ENCODE measurements at places on chromosomes 4 and X.

DNA sequence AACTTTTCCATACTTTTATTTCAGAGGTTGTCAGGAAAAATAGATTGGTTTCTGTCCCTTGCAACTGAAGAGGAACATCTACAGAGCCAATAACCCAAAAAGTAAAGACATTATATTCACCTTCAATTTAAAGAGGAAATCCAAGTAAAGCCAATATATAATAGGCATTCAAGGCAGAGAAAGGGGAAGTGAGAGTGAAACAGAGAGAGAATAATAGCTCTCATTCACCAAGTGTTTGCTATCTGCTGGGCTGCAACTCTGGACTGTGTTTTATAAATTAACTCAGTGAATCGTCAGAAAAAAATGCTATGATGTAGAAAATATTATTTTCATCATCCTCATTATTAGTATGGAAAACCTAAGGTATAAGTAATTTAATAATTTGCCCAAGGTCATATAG lies 448.5 kb downstream of the TRAM1L1 start:
- DNase-seq = no peak

GRCh38 chrX:7163146-7163677 lies 15.3 kb upstream of the PUDP start:
- DNase-seq = no peak

DNA sequence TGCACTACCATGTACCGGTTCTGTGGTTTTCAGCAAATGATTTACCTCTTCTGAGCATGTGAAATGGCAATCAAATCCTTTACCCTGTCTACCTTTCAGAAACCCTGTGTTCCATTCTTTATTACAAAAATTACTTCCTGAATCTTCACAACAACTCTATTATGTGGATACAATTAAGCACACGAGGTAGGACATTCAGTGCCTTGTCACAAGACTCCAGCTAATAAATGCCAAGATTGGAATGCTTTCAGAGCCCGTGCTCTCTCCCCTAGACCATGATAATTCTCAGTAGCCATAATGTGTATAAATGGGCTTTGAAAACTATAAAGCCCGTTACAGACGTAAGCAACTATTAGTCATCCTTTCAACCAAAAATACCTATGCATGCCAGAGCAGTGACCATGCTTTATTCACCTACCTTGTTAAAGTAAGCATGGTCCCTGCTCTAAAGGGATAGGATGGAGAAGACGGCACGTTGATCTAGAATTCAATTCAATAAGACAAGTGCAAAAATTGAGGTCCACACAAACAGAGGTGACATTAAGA lies 2.4 kb downstream of the RXFP1 start:
- DNase-seq = no peak

DNA sequence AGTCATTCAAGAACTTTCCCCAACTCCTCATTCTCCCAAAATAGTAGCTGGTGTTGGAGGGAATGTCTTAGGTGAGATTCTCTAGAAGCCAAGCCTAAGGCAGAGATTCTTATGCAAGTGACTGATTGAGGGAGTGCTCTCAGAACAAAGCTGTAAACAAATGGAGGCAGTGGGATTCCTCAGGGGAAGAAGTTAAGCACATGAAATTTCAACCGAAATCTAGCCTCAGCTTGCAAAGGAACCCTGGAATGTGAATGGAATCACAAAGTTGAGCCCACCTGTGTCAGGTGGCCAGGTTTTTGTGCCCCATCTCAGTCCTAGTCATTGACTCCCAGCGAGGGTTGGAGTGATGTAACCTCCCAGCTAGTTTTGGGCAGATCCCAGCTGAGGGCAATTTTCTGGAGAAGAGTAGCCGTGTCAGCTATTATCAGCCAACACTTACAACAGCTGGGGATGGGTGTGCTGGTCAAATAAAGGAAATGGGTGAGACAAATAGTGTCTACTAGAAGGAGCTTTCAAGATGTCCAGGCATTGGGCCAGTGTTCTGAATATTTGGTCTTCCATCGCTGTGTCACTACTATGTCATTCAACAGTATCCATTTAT lies 29.7 kb upstream of the FGF2 start:
- no peak for DNase-seq

- no peak for DNase-seq
Observed at GRCh38 chr4:163556650-163557391, 62.3 kb downstream of the TMA16 start.

DNA sequence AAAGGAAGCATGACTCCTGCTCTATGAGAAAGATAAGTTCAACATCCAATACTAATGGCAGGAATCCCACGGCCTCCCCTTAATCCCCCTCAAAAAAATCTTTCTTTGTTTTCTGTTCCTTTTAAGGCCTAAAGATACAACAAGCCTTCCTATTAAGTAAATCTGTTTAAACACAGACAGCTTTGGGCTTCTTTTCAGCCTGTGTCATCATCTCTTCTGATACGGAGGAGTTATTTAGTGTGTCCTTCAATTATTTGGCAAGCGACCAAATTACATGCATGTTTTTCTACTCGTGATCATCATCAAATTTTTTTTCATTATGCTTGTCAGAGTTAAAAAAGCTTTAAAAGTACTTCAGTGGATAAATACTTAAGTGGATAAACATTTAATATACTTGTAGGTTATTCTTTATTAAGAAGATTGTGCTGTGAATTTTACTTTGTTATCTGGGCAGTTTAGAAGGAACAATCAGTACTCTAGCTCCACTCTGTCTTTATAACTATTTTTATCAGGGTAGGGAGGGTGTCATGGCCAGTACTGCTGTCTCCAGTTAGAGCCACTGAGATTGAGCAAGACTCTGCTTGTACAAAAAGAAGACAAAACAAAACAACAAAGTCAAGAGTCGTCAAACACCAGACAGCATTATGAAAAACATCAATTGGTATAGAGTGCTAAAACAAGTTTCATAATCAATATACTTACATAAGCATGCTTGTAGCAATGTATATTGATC lies 210.7 kb downstream of the PRR32 start:
- DNase-seq = no peak

DNA sequence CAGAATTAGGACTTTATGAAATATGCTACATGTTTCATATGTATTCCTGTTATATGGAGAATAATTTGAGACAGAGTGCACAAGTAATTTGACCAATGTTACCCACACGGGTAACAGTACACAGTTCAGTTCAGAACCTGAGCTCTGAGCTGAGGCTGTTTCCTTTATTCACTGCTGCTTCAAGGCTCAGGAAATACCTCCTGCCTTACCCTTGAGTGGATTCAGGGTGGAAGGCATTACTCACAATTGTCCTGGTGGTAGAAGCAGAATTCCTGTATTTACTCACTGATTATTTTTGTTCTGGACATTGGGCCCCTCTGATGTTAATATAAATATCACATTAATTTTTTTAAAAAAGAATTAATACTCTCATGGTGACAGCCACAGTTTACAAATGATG lies 73.5 kb upstream of the CAMK2D start:
- DNase-seq = no peak

DNA sequence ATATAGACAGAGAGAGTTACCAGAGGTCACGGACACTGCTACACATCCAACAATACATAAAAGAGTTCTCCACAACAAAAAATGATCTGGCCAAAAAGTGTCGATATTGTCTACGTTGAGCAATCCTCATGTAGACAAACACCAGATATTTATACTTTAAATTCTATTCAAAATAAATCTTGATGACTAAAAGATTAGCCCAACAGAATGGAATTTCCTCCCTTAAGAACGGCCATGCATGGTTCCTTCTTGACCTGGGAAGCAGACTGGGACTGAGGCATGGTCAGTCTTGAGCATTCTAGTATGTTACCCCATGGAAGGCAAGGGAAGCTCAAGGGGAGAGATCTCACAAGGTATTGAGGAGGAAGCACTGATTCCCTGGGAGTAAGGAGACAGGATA lies 43.5 kb downstream of the LHFPL1 start:
- no peak for DNase-seq

GRCh38 chr4:104352211-104352610 lies 142.5 kb downstream of the CXXC4 start:
- DNase-seq = no peak

DNA sequence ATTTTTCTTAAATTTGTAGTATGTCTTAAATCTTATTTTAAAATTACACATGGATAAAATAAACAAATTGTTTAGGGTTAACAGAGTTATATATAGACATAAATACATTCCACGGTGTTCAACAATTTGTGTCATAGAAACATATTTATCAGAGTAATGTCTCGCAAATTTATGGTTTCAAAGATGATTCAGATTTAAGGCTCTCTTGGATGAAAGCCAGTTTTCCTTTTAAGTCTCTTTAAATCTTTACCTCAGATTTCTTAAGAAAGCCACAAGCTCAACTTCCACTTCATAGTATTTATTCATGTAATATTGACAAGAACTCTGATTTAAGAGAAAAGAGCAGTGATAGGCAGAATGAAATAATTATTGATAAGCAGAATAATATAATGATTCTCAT lies 1254.8 kb upstream of the ADGRL3 start:
- no peak for DNase-seq

DNA sequence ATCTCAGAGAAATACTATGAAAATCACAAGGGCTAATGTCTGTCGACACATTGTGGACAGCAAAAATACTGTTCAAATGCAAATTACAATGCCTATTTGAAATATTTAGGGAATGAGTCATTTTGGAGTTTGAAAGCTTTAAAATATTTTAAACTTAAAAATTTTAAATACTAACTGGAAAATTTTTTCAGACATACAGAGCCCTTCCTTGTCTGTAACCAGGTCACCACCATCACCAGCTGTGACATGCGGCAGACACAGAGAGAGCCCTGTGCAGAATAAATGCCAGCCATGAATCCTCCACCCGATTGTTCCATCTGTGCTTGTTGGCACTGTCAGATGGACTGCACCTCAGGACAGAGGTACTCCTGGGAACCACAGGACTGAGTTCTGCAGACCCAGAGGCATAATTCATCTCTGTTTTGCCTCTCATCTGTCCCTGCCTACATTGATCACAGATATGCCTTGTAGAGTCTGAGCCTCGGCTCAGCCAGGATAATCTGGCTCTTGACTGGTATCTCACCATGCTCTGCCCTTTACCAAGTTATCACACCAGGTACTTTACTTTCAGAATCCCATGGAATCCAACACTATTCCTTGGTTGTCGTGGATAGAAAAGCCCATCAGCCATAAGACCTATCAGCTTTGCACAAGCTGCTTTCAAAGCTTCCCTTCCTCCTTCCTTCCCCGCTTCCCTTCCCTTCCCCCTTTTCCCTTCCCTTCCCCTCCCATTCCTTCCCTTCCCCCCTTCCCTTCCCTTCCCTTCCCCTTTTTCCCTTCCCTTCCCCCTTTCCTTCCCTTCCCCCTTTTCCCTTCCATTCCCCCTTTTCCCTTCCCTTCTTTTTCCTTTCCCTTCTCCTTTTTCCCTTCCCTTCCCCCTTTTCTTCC lies 67.2 kb downstream of the TBC1D9 start:
- DNase-seq = no peak

- DNase-seq = no peak
Observed at GRCh38 chrX:46788902-46789301, 30.0 kb upstream of the SLC9A7 start.

GRCh38 chr4:135269125-135269890 lies 1067.7 kb upstream of the PABPC4L start:
- no peak for DNase-seq

GRCh38 chrX:16826207-16826606 lies 39.9 kb downstream of the TXLNG start:
- no peak for DNase-seq

GRCh38 chr4:183147983-183148382 lies 48.9 kb downstream of the WWC2 start:
- no peak for DNase-seq

- DNase-seq = no peak
Observed at GRCh38 chrX:154125391-154126040, 18.5 kb upstream of the OPN1LW start.

- DNase-seq = no peak
Observed at GRCh38 chr4:20426028-20426427, 174.3 kb downstream of the SLIT2 start.

GRCh38 chrX:100407784-100408712 lies 2.0 kb downstream of the PCDH19 start:
- no peak for DNase-seq
